ENCODE measurements at places on chromosomes 1 and 21.

DNA sequence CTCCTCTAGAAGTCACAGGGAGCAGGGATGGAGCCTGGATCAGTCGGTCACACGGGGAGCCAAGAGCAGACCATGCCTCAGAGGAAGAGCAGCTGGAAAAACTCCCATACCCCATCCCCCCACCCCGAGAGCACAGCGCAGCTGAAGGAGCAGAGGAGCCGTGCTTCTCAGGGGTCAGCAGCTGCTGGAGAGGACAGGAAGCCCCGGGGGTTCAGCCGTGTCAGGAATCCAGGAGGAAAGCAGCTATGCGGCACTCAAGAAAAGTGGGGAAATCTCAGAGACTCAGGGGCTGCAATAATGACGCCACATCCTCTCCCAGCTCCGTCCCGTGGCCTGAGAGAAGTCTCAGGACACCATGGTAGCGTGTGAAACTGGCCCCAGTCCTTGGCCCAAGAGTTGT is 102.3 kb downstream of the NPHP4 start:
- no peak for DNase-seq

DNA sequence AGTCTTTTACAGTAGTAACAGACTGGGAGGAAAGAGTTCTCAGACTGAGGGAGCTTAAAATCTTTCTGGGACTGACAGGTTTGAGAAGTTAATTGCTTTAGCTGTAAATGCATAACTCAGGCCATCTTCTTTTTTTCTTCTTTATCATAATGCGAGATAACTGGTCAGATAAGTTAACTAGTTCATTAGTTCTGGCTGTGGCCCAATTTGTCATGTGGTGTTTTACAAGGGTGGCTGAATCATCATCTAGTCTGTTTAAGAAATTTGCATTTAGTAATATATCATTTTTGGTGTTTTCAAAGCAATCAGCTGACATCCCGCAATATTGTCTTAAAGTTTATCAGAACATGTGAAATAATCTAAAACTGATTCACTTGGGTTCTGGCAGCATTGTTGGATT is 14.0 kb downstream of the HSD3B2 start:
- no peak for DNase-seq

DNA sequence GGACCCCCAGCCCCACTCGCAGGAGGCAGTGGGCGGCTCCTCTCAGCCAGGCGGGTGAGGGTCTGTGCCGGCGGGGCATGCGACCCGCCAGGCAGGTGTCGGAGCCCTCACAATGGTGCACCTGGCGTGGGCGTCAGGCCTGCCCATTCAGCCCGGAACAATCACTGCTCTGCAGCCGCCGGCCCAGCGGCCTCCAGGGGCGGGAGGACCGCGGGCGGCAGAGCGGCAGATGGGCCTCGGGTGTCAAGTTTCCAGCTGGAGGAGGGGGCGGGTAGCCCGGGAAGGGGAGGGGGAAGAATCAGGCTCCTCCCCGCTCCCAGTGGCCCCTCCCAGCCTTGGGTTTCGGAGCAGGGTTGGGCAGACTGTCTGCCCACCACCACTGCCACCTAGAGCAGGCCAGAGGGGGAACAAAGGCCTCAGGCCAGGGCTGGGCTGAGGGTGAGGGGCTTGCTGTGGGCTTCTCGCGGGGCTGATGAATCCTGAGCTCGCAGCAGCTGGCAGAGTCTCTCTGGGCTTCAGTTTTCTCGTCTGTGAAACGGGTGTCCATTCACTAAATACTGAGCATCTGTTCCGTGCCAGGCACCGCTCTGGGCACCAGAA is 39.5 kb upstream of the CASZ1 start:
- DNase-seq, result peak; percentile 97

GRCh38 chr1:151529211-151529702 is 10.9 kb upstream of the TUFT1 start:
- no peak for DNase-seq

DNA sequence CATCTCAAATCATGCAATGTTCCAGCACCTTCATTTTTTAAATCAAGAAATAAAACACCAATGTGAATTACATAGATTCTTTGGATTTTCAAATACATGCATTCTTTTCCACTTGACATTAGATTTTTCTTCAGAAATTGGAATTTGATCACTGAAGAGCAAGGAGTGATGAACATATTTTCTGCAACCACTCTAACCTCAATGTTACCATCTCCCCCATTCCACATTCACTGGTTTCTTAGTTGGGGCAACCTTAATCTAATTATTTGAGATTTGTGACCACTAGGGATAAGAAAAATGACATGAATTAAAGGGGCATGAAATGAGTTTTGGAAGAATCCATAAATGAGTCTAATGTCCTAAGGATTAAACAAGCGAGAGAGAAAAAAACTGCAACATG is 168.7 kb upstream of the NR5A2 start:
- no peak for DNase-seq

DNA sequence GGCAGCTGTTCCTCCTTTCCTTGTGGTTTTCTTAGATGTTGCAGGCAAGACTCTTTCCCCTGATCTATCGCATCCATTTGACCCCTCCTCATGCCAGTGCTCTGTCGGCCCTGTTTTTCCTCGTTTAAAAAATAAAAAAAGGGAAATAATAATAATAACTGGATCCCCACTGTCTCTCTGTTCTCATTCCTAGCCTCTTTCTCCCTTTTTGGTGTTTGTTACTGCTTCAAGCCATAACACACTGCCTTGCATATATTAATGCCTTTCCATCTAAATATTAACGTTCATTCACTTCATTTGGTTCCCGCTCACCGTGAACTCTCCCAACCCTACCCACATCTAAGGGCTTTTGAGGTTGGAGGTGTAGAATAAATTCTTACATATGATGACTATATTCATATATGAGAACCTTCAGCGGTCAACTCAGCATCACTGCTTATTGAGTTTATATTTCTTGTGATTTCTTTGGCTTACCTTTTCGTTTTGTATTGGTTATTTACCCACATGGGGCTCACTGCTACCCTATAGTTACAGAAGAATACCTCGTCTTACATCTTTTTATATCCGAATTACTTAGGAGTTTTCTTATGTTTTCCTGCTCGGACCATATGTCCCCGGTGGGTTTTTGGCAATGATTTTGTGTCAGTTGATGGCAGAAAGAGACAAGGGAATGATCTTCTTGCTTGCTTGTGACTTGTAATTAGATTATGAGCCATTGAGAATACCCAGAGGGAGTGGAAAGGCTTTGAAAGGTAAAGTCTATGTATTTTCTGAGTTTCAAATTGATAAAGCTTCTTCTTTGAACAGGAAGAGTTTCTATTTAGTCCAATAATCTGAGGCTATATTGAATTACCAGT is 805 bp downstream of the ATG4C start:
- DNase-seq, result no peak

GRCh38 chr1:156045076-156045475 is 8.5 kb downstream of the UBQLN4 start:
- no peak for DNase-seq

DNA sequence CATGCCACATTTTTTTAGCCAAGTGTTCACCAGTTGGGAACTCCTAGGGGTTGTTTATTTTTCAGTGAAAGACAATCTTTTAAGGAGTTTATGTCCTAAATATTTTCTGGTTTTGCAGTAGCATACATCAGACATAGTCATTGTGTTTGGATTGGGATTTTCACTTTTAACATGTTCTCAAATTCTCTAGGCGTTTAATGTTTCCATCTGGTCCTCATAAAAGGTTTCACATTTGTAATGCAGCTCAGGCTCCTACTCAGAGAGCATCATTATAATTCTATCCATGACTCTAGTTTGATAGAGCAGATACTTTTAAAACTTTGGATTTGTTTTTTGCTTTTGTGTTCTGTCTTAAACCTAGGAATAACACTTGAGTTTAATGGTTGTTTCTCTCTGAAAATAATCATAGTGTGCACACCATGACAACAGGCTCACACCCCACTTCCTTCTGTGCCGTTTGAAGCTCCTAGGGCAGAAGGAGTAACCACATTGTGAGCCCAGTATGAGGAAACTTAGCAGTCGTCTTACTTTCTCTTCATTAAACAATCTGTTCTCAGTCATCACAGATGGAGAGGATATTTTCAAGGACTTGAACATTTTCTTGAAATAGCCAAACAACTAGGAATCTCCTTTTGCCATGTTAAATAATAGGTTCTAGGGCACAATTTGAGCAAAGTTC is 219.6 kb downstream of the PDE4B start:
- DNase-seq, result no peak

DNA sequence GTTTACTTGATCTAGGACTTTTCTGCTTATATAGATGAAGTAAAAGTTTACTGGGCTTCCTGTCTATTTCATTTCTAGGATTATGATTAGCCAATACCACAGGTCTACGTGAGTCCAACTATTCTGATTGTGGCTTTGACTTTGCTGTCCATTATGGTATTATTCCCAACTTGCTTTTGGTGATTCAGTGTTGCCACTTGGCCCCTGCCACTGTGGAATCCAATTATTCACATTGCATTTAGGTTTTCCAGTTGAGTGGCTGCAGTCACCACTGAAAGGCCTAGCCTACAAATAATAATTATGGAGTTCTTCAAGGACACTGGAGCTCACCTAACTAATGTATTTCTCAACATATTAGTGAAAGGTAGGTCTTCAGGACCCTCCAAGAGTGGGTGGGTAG is 574.3 kb upstream of the USP24 start:
- no peak for DNase-seq

DNA sequence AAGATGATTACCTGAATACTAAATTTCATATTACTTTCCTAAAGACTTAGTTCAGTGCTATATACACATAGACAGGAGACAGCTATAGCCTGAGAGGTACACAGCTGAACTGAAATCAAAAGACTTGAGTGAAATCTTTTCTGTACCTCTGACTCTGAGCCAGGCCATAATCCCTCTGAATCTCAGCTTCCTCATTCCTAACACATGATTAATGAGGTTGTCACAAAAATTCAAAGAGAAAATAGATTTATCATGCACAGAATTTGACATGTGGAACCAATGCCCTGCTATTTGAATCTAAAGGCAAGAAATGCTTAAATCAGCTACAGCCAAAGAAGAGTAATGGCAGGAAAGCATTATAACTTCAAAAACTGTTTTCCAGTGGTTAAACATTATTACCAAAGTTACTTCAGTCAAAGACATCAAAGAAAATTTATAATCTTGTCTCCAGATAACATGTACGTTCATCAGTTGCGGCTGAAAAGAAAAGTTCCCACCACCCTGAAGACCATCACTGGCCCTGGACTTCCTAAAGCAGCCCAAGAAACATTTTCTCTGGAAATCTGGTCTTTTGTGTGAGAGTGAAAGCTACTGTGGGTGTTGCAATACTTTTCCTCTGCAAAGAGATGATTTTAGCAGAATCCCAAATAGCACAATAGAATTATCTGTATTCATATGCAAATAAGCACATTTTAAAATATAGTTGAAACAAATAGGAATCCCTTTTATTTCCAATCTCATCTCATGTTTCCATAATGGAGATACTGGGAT is 13.8 kb upstream of the ATP1A1 start:
- DNase-seq, result no peak

- DNase-seq, result no peak
Observed at GRCh38 chr1:232589812-232590743, 39.9 kb downstream of the SIPA1L2 start.

- DNase-seq, result no peak
Observed at GRCh38 chr1:159121526-159121925, 45.0 kb upstream of the AIM2 start.

DNA sequence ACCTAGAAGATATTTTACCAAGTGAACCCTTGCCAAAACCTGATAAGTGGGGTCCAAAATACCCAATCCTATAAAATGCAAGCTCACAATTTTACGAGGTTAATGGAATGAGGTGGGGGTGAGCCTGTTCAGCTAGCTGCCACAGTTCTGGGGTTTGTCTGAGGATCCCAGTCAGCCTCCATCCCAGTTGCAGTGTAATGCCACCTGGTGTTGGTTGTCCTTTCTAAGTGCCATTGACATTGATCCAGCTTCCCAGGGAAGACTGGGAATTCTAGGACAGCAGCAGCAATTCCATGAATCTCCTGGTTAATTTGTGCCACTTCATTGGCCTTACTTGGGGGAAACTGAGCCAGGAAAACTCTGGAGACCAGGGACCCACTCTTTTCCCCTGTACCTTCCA is 298.3 kb downstream of the RWDD3 start:
- DNase-seq, result no peak

DNA sequence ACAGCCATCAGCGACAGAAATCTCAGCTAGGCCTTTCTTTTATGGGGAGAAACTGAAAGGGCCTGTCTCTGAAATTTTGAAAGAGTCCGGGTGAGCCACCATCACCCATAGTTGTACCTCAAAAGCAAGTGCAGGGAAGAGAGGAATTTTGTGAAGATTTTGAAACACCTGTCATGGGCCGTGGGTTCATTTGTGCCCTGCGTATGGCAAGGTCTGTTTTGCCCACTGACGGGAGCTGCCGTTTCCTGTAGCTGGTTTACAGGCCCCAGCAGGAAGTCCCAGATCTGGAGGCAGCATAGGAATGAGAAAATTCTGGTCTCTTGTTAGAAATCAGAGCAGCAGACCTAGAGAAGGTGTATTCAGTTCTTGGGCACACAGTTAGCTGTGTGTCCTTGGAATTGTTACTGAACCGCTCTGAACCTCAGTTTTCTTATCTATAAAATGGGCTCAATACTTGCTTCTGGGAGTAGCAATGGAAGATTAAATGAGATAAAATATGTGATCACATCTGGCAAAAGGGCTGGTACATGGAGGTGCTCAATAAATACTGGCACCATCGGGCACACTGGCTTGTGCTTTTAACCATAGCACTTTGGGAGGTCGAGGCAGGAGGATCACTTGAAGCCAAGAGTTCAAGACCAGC is 52.5 kb downstream of the MAN1C1 start:
- no peak for DNase-seq

GRCh38 chr1:66160719-66161118 is 368.0 kb downstream of the PDE4B start:
- no peak for DNase-seq

GRCh38 chr1:189211742-189212141 is 1265.9 kb downstream of the BRINP3 start:
- DNase-seq, result no peak

DNA sequence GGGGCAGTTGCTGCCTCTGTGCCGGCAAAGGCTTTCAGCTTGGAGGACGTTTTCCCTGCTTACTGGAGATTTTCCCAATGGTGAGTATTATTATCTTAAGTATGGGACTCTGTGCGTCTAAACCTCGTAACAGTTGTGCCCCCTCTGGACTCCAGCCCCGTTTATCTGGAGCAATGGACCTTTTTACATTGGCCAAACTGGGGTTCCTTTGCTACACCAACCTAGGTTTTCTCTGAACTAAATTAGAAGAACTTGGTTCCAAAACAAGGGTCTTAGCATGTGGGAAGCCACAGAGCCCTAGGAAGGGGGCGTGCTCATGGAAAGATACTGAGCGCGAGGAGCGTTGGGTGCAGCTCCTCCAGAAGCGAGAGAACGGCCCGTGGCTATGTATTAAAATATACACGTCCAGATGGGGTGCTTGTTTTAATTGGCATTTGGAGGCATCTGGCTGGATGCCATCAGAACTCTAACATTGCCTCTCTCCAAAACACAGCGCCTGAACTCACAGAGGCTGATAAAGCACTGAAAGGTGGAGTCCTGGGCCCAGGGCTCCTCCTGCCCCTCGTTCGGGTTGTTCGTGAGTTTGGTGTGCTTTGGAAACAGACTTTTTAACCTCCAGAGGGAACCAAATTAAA is 28.4 kb downstream of the POFUT2 start:
- DNase-seq, result no peak
